Smooth muscle cell of the umbilical artery (primary cell): ENCODE measurements at places on chromosomes 11 and 22. TPM values are rescaled to one million over a fixed set of nuclear protein-coding genes. Genes with fewer than 3 reads are reported as not detected.

The PLAAT5 gene
- total RNA-seq: not detected in 2 replicates

The TSKU gene
- 21.4 and 28.6 TPM in 2 replicates for total RNA-seq

The KRTAP5-1 gene
- total RNA-seq: not detected in 2 replicates

The PNPLA3 gene
- 5.3 and 7.5 TPM in 2 replicates for total RNA-seq

The BACE1-AS gene
- 2.4 and 4.7 TPM in 2 replicates for total RNA-seq

The ZP1 gene
- 0.60 and 6.8 TPM in 2 replicates for total RNA-seq

The SLC35F2 gene
- total RNA-seq: 13.4 and 27.4 TPM in 2 replicates

The CNGA4 gene
- total RNA-seq: 0.09 TPM in 1 of 2 replicates, not detected in the other

The GRK3 gene
- total RNA-seq: 1.8 and 2.7 TPM in 2 replicates

The TBX10 gene
- total RNA-seq: not detected in 2 replicates

The TIMP3 gene
- total RNA-seq: 876 and 1,947 TPM in 2 replicates

The SEC14L2 gene
- total RNA-seq: 20.8 and 44.2 TPM in 2 replicates

The ZNRF3 gene
- 2.4 and 4.8 TPM in 2 replicates for total RNA-seq

The SMCO4 gene
- total RNA-seq: 5.2 and 14.6 TPM in 2 replicates

The FGF3 gene
- not detected in 2 replicates for total RNA-seq

The CRYBB2 gene
- total RNA-seq: not detected in 2 replicates

The SIAE gene
- 17.5 and 18.3 TPM in 2 replicates for total RNA-seq

The SCUBE2 gene
- total RNA-seq: 1.8 and 9.5 TPM in 2 replicates

The C11orf87 gene
- total RNA-seq: under 0.01 and 0.23 TPM in 2 replicates

The POU2AF2 gene
- total RNA-seq: not detected in 2 replicates

The DTX4 gene
- 1.8 and 2.7 TPM in 2 replicates for total RNA-seq

The GSTT2 gene
- 0.60 TPM in 1 of 2 replicates, not detected in the other for total RNA-seq

The CD3D gene
- total RNA-seq: not detected in 2 replicates

The TMEM258 gene
- 19.6 and 62.4 TPM in 2 replicates for total RNA-seq

The ARHGEF17 gene
- 38.9 and 72.8 TPM in 2 replicates for total RNA-seq

The NPAS4 gene
- not detected in 2 replicates for total RNA-seq

The GTPBP1 gene
- total RNA-seq: 25.2 and 61.2 TPM in 2 replicates

The DERL3 gene
- total RNA-seq: 0.30 and 0.83 TPM in 2 replicates

The CCND1 gene
- total RNA-seq: 867 and 1,962 TPM in 2 replicates

The USP2 gene
- 0.88 TPM in 1 of 2 replicates, not detected in the other for total RNA-seq

The PLEKHB1 gene
- total RNA-seq: 1.2 and 1.4 TPM in 2 replicates

The PRRG4 gene
- total RNA-seq: under 0.01 and 0.09 TPM in 2 replicates

The CDC42BPG gene
- under 0.01 and 0.32 TPM in 2 replicates for total RNA-seq

The PES1 gene
- 66.2 and 90.4 TPM in 2 replicates for total RNA-seq

The SERGEF gene
- 15.3 and 25.2 TPM in 2 replicates for total RNA-seq

The MAPK1 gene
- 47.2 and 76.2 TPM in 2 replicates for total RNA-seq

The FXYD2 gene
- total RNA-seq: not detected in 2 replicates
